ENCODE measurements at places on chromosomes 13 and 19. TPM values are rescaled to one million over a fixed set of nuclear protein-coding genes. Genes with fewer than 3 reads are reported as not detected.

- no peak overlapping the region for H3K27ac ChIP-seq
- H3K4me3 ChIP-seq, result no peak overlapping the region
- H3K4me1 ChIP-seq, result peaks cover 2% of the 10 kb centered on the region
- DNase-seq, result no peak
- H3K27me3 ChIP-seq, result no peaks in the 10 kb centered on the region
Measured at GRCh38 chr19:31257025-31257424, 92.2 kb downstream of the TSHZ3 start.

DNA sequence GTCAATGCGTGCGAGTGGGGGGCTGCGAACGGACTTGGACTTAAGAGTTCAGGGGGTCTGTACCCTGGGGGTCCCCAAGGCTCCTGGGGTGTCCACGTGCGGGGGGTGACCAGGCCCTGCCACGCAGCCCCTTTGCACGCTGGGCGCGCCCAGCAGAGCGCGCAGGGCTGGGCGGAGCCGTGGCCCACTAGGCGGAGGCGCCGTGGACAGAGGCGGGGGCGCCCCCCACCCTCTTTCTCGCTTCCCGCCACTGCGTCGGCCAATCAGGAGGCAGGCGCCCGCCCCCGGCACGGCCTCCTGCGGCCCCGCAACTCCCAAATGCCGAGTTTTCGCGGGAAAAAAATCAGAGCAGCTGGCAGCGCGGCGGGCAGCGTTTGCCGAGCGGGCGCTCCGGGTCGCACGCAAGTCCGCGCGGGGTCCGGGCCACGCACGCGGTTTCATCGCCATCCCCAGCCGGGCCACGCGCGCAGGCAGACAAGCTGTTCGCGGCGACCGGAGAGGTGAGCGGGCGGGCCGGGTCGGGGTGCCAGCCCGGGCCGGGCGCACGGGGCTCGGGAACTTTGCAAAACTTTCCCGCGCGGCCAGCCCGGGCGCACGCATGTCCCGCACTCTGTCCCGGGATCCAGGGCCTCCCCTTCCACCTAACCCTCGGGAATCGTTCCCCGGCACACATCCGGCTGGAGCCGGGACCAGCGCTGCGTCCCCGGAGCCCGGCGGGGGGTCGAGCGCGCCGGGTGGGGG, at the start of gene UHRF1:
Gene UHRF1, plus strand, starts transcription at position 346 of the 741 bp plus-strand sequence. CDS start 1,385 bp downstream, outside the sequence.
- no peaks in the 10 kb centered on the region for H3K4me1 ChIP-seq
- DNase-seq, result peak; percentile 41
- peaks cover 40% of the 10 kb centered on the region for H3K36me3 ChIP-seq

DNA sequence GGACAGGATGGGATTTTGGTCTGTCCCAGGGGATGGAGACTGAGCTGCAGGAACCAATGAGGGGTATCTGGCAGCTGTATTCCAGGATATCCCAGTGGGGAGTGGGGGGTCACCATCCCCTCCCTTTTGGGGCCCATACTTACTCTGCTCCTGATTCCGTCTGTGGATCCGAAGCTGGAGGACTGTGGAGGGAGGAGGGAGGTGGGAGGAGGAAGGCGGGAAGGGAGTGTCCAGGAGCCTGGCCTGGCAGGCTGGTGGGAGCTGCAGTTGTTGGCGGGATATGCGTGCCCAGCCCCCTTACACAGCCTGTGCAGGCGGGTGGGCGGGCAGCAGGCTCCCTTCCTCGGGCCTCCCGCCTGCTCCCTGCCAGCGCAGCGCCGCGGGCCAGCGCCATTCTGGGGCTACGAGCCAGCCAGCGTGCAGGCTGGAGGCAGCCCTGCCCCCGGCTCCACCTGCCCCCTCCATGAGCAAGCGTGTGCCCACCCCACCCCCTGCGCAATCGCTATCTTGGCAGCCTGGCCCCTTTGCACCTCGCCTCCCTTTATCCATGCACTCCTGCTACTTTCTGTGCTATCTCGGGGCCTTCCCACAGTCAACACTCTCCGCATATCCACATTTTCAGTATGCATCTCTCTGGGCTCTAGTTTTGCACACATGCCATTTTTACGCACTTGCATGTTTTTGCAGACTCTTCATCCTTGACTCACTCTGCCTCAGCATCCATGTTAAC, 2.8 kb downstream of the MAMSTR start:
- H3K36me3 ChIP-seq, result 0 out of 3 replicates have a peak, but pooled peaks cover 4% of the 10 kb centered on the region
- no peaks in the 10 kb centered on the region for H3K27me3 ChIP-seq
- H3K4me1 ChIP-seq, result no peaks in the 10 kb centered on the region
- H3K4me3 ChIP-seq, result peak overlapping the region; percentile 25

GRCh38 chr13:113218586-113218985, 9.2 kb downstream of the CUL4A start:
- H3K27ac ChIP-seq, result no peak overlapping the region
- no peaks in the 10 kb centered on the region for H3K27me3 ChIP-seq
- peaks cover 5% of the 10 kb centered on the region for H3K4me1 ChIP-seq
- H3K4me3 ChIP-seq, result no peak overlapping the region
- DNase-seq, result no peak

RAB3A gene
- total RNA-seq, result 6.8 TPM

CEACAM7 gene
- total RNA-seq, result not detected

RGS9BP gene
- total RNA-seq, result 0.09 TPM

CEACAM1 gene
- total RNA-seq, result 0.94 TPM

IZUMO4 gene
- 3.0 TPM for total RNA-seq

MKNK2 gene
- total RNA-seq, result 153 TPM

Data from H9 (cell line).